SIG-M5 (cell line): ENCODE measurements at places on chromosomes 5 and 9.

GRCh38 chr9:113770396-113770795 lies 105.7 kb upstream of the ZNF618 start:
- DNase-seq = no peak

DNA sequence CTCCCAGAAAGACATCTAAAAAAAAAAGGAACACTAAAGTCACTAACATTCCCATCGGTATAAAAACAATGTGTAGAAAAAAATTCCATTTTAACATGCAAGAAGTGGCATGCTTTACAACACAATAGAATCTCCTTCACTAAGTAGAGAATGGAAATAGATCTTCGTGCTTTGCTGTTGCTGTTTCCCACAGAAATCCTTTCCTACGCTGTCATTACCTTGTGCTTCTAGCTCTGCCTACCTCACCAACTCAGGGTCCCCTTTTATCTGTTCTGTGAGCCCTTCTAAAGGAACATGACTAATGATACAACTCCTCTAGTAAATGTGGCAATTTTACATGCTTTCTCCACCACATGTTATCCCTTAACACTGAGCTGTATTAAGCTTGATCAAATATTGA lies 202.9 kb downstream of the MCTP1 start:
- no peak for DNase-seq

- DNase-seq = no peak
Measured at GRCh38 chr9:18233776-18234445, 240.0 kb upstream of the ADAMTSL1 start.

- DNase-seq = no peak
Measured at GRCh38 chr9:92631452-92632343, 38.2 kb downstream of the IPPK start.

DNA sequence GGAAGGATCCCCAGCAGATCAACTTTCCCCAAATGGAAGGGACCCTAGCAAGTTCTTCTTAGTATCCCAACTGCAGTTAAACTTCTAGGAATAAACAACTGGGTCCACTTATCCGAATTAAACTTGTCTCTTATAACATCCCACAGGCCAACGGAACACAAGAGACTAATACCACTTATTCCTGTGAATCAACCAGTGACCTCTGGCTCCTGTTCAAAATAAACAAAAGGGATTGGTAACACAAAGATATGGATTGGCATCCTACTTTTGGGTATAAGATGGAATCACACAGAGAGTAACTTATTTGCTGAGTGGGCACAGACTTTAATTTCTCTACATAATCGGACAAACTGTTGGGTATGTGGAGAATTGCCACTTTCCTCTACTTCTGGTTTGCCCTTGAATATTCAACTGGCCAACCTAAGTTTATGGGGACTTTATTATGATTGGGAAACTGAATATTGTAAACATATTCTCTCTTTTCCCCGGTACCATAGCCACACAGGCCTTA lies 12.4 kb upstream of the PAIP1 start:
- DNase-seq = no peak

DNA sequence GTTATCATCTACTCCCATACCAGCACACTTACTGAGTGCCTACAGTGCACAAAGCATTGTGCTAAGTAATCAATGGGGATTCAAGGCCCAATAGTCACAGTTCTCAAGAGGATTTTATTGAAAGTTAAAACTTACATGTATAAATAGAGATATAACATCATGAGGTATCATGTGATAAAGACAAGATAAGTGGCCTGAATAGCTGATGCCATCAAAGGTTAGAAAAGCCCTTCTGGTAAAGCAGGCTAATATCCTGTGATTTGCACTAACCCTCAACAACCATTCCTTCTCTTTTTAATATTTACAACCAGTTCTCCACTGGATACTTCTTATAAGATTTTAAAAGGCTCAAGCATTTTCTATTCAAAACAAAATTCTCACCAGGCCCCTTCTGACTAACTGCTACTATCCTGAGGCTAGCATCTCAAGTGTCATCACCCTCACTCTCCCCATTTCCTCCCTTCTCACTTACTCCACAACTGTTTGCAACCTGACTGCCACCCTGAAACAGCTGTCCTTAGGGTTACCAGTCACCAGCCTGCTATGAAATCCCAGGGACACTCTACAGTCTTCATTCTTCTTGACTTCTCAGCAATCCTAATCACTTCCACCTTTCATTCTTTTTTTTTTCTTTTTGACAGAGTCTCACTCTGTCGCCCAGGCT lies 377.9 kb downstream of the ENC1 start:
- no peak for DNase-seq

- DNase-seq = no peak
Measured at GRCh38 chr9:129549684-129550083, 71.2 kb downstream of the C9orf50 start.

- no peak for DNase-seq
Measured at GRCh38 chr9:69346596-69347390, 21.8 kb downstream of the ENTREP1 start.

GRCh38 chr5:1138445-1139245 lies 26.8 kb upstream of the SLC12A7 start:
- no peak for DNase-seq

- no peak for DNase-seq
Measured at GRCh38 chr5:139296862-139297326, 3.4 kb downstream of the MATR3 start.

- DNase-seq = no peak
Measured at GRCh38 chr9:110207071-110207641, 803 bp downstream of the C9orf152 start.

DNA sequence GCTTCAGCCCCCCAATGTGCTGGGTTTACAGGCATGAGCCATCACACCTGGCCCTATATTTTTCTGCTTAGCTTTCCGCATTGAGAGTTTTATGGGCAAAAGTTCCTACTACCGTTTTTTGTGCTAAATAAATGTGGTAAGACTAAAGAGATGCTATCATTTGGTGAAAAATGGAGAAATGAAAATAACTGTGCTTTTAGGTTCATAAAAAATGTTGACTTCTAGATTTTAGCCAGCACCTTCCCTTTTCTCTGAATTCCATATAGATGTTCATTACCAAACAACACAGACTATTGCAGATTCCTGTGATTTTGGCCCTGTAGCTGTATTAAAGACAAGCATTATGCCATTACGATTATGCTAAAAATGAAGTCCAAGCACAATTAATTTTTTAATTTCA lies 72.0 kb upstream of the CTSL start:
- DNase-seq = no peak
